GM06990 (cell line): ENCODE measurements at places on chromosomes 2 and 18.
A peak's percentile ranks its signal among the peaks of the same experiment; 100 is the strongest.

DNA sequence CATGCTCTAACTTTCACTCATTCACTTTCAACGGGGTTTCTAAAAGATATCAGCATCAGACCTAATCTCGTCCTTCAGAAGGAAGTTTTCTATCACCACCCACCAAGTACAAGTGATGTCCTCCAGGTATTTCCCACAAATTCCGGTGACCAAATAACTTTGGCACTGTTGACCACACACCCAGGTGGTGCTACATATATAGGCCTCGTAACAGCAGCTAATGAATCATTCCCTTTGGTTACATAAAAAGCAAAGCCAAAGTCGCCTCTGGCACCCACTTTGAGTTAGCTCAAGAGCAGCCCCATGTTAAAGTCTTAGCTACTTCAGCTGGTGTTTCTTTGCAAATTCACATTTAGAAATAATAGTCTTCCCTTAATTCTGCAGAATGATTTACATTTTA is 138.2 kb upstream of the OSR1 start:
- DNase-seq, result no peak

DNA sequence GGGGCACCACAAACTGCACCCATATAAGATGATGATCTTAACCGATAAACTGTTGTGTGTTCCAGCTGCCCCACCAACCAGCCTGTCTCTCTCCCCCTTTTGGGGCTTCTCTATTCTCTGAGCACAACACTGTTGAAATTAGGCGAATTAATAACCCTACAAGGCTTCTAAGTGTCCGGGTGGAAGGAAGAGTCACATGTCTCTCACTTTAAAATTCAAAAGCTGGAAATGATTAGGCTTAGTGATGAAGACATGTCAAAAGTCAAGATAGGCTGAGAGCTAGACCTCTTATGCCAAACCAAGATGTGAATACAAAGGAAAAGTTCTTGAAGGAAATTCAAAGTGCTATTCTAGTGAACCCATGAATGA is 782.1 kb downstream of the MBD2 start:
- no peak for DNase-seq

DNA sequence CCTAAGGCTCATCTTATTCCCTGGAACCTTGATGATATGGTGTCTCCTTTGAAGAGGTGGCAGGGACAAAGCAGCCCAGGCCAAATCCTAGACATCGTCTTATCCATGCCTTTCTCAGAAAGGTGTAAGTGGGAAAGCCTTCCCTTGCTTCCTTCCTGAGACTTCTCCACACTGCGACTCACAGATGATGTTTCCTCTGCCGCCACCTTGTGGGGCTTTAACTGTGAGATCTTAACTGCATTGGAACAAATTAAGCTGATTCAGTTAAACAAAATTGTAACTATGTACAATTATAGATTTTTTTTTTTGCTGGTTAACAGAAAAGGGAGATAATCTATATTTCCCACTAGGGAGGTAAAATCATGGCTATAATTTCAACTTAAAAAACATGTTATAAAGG is 10.0 kb upstream of the GCA start:
- DNase-seq, result no peak

DNA sequence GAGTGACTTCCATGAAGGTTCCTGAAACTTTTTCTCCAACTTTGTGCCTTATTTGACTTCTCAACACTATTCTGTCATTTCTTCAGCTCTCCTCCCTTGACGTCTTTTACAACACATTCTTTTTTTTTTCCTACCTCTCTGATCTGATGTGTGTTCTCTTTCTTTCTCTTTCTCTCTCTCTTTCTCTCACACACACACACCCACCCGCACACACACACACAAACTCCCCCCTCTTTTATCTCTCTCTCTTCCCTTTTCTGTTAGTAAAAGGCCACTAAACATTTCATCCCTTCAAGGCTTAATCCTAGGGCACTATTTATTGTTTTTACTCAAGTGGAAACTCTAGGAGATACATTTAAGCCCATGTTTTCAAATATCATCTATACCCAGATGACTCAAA is 107.8 kb upstream of the CNTNAP5 start:
- no peak for DNase-seq

GRCh38 chr2:26469092-26469710 is 8.7 kb downstream of the OTOF start:
- DNase-seq, result no peak

- no peak for DNase-seq
Measured at GRCh38 chr2:9174771-9175437, 31.7 kb upstream of the ASAP2 start.

- DNase-seq, result peak; percentile 86
Measured at GRCh38 chr2:203706403-203706802, at the start of gene CD28. TSS of gene CD28 (plus strand) at chr2:203706639. CDS start at chr2:203706697, 58 bp downstream.

DNA sequence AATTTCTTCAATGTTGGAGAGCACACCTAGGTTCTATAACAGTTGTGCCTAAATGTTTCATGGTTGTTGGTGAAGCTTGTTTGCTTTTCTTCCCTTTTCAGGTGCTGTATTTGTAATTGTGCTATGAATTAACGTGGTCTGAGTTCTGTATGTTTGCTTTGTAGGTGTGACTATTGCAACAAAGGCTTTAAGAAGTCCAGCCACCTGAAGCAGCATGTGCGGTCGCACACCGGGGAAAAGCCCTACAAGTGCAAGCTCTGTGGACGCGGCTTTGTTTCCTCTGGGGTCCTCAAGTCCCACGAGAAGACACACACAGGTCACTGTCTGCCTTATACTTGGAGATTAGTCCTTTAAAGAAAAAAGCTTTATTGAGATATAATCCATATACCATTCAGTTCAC is 91.2 kb downstream of the ZNF236 start:
- no peak for DNase-seq

DNA sequence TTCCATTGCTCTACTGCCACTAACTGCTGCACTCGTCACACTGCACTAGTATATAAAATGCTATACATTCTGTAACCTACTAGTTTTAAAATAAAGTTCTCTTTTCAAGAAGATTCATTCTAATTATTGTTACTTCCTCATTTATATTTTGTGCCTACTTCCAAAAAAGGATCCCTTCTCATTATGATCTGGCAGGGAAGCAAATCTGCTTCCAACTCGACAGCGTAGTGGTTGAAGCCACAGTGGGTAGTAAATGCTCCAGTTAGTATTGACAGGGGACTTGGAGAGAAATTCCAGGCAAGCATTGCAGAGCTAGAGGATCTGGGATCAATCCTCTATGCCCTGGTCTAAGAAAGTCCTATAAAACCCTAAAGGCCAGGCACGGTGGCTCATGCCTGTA is 53.3 kb upstream of the AP1S3 start:
- DNase-seq, result no peak

- no peak for DNase-seq
Measured at GRCh38 chr2:83068714-83069113, 1390.4 kb downstream of the SUCLG1 start.
